ENCODE measurements at places on chromosomes 2 and 18.

DNA sequence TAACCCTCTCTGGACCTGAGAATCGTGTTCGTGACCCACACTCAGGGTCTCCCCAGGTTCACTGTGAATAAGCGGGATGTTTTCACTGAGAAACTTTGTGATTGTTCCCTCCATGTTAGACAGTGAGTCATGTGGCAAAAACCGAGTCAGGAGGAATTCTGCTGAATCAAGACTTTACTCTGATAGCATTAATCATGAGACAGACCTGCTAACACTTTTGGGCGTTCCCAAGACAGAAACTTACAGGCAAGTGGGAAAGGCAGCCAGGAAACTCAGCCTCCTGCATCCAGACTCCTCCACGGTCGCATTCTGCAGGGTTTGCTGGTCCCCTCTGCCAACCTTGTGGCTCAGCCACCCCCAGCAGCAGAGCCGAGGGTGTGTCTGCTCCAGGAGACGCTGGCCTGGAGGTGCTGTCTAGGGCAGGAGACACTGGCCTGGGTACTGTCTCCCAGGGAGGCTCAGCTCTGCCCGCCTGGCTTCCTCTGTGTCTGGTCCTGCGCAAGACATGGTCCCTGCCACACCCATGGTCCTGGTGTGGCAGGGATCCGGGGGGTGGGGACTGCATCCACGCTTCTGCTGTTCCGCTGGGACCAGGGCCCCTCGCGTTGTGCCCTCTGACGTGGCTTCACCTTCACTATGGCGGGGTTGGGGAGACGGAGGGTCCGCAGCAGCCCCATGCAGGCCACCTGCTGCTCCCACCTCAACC is 177.4 kb downstream of the TWIST2 start:
- DNase-seq: no peak

GRCh38 chr18:48790226-48790863 is 160.4 kb downstream of the SMAD7 start:
- no peak for DNase-seq

DNA sequence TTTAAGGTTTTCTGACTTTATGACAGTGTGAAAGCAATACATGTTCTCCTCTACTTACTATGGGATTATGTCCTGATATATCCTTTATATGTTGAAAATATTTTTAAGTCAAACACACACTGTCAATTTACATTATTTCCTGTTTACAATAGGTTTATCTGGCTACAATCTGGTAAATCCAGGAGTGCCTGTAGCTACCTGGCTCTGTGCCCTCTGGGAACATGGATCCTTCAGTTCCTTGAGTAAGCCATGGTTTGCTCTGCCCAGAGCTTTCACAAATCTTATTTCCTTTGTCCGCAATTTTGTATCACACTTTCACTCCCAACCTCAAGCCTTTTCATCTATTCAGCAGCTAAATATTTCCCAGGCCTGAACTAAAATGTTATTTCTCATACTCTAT is 1582.2 kb upstream of the NXPH2 start:
- DNase-seq: no peak

DNA sequence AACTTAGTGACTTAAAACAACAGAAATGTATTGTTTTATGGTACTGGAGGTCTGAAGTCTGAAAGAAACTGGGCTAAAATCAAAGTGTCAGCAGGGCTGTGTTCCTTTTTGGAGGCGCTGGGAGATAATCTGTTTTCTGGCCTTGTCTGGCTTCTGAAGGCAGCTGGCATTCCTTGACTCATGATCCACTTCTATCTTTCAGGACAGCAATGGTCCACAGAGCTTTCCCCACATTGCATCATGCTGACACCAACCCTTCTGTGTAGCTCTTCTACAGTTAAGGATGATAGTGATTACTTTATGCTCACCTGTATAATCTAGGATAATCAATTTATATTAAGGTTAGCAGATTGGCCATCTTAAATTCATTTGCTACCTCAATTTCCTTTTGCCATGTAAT is 392.1 kb downstream of the TDRD15 start:
- no peak for DNase-seq

GRCh38 chr18:50013363-50014138 is 181.4 kb downstream of the MYO5B start:
- no peak for DNase-seq

Measured in iPS DF 19.7 (cell line).